ENCODE measurements at places on chromosomes 4 and X.
A peak's percentile ranks its signal among the peaks of the same experiment; 100 is the strongest.

GRCh38 chr4:102535398-102536082 is 34.4 kb downstream of the NFKB1 start:
- no peak for DNase-seq

DNA sequence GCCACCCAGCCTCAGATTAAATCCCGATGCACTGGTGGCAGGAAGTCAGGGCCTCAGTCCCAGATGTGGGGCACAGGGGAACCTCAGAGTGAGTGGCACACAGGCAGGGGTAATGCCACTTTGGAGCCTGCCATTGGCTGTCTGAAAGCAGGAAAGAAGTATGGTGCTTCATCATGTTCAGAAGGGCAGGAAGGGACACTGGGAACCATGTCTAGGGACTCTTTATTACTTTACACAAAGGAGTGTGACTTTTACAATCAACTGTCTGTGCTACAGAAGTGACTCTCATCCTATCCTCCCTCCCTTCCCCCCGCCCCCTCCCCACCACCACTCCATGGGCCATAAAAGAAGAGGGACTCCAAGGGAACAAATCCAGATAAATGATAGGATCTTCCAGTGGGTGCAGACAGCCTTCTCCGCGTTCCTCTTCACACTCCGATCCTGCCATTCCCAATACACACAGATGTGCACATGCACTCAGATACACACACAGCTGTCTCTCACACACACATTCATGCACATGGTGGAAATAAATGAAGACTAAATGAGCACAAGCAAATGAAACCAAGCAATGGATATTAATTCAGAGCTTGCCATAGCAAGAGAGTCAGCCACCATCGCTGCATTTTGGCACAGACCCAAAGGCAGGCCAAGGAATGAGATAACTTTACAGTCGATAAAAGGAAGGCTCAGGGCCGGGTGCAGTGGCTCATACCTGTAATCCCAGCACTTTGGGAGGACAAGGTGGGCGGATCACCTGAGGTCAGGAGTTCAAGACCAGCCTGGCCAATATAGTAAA is 2.5 kb upstream of the TMEM154 start:
- no peak for DNase-seq

DNA sequence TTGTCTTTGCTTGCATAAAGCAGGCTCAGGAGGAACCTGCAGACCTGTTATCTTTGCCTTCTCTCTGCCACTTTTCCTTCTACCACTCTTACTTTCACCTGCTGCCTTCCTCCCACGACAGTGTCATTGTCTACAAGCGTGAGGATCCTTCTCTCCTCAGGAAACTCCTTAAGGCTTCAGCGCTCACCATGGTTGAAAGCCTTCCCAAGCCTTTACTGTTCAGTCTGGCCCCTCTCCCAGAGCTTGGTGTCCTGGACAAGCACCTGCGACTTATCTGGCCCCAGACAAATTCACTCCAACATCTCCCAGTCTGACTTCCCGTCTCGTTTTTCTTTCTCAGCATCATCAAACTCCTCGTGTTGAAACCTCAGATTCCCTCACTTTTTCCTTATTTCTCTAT is 31.0 kb downstream of the CC2D2A start:
- DNase-seq: no peak

GRCh38 chrX:41596596-41596995 is 92.2 kb upstream of the GPR34 start:
- no peak for DNase-seq

- DNase-seq: no peak
These were observed 25.0 kb downstream of the COQ2 start for GRCh38 chr4:83259586-83259985.

GRCh38 chr4:169256101-169256612 is 14.6 kb downstream of the SH3RF1 start:
- no peak for DNase-seq

DNA sequence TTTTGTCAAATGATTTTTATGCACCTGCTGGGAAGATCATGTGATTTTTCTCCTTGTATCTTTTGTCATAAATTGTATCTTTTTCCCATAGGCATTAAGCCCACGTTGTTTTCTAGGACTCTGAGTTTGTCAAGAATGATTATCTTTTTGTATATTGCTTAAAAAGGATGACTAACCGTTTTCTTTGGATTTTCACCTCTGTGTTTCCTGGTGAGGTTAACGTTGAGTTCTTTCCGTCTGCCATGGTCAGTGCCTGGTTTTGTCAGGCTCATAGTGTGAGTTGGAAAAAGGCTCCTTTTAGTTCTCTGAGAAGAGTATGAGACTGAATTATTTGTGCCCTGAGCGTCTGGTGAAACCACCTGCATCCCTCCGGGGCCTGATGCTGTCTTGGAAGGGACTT is 21.9 kb downstream of the PCGF3 start:
- no peak for DNase-seq

GRCh38 chr4:94463771-94464170 is 12.0 kb downstream of the PDLIM5 start:
- DNase-seq: no peak

DNA sequence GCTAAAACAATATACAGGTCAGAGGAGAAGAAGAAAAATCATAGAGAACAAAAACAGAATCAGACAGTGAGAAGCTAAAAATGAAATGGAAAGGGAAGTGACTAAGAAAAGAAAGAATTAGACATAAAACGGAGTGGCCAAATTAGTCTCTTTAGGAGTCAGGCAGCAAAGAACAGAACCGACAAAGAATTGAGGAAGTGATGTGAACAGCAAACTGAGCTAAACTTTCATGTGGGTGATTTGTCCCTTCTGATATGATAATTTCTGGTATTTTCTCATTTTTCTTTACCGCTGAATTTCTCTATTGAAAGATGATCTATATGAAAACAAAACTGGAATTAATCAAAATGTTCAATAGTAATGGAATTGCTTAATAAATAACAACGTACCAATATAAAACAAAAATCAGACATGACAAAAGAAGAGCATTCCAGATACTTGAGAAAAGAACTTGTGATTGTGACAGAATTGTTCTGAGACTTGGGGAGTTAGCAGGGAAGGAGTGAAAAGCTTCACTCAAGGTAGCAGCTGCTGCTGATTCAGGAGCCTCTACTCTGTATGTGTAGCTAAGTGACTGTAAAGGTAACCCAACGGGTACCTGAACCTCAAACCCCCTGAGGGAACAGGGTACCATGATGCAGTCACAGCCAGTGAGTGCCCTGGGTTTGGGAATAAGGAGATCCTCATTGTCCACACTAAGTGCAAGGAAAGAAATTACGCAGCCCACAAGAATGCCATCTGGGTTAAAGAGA is 8.8 kb downstream of the TAPT1 start:
- no peak for DNase-seq

- no peak for DNase-seq
These were observed 5.5 kb upstream of the HSPA4L start for GRCh38 chr4:127776620-127777019.

DNA sequence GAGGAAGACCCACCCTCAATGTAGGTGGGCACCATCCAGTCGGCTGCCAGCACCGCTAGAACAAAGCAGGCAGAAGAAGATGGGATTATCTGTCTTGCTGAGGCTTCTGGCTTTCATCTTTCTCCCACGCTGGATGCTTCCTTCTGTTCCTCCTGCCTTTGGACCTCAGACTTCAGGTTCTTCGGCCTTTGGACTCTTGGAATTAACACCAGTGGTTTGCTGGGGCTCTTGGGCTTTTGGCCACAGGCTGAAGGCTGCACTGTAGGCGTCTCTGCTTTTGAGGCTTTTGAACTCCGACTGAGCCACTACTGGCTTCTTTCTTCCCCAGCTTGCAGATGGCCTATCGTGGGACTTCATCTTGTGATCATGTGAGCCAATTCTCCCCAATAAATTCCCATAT is 55.1 kb downstream of the PDLIM5 start:
- DNase-seq: no peak

GRCh38 chr4:147528054-147528453 is 47.2 kb downstream of the EDNRA start:
- DNase-seq: no peak

GRCh38 chrX:10079231-10079630 is 77.5 kb upstream of the CLCN4 start:
- DNase-seq: no peak

DNA sequence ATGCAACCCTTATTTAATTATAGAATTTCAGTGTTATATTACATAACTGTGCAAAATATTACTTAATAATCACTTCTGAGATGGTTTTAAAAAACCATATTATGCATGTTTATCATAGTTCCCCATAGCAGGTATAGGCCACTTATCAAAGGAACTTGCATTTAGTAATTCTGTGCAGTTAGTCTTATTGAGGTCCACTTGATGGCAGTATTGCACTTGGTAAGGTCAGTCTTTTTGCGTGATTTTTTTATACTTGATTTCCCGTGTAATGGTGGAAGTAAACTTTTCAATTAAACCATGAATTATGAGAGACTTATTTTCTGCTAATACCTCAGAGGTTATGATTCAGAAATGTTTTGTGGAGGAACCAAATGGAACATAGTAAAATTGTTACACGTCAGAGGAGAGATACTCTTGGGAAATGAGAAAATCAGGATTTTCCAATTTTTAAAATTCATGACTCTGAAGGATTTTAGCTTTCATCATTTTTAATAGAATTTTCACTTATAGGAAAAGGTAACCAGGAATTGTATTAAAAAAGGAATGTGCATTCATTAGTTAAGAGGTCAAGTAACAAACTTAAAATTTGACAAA is 230.0 kb downstream of the CCSER1 start:
- no peak for DNase-seq

DNA sequence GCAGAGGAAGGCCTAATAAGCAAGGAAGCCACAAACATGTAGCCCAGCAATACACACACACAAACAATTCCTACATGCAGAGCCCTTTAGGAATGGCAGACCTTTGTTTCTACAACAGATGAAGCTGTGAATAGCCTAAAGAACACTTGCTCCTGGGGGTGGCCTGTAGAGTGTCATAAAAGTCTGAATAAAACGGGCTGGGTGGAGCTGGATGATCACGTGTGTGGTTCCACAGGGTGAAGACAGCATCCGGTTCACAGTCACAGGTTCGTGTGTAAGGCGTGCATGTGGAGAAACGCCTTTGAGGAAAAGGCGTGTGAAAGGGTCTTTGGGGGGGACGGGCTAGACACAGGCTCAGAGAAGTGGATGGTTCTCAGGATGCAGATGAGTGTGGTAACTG is 156.1 kb downstream of the AFAP1 start:
- DNase-seq: no peak

- DNase-seq: no peak
These were observed 5.8 kb downstream of the HMGB2 start for GRCh38 chr4:173328236-173328901.

DNA sequence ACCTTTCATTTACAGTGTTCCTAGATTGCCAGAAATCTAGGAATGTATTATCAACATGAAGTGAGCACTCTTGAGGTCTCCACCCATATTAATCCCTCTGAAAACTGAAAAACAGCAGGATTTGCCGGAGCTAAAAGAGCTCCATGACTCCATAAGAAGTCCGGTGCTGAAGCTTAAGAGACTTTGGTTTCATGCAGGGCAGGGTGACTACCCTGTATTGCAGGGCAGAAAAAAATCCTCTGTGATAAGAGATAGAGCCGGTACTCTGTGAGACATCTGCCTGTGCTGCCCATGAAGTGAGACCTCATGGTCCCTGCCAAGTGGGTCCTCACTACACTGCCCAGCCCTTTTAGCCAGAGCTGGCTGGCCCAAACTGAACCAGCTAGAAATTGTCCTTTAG is 127.2 kb upstream of the NPY2R start:
- DNase-seq: no peak

GRCh38 chr4:120881351-120881750 is 41.2 kb downstream of the PRDM5 start:
- DNase-seq: no peak

GRCh38 chr4:53541577-53542206 is 49.6 kb downstream of the LNX1 start:
- DNase-seq: no peak

GRCh38 chrX:50736656-50737055 is 77.3 kb downstream of the SHROOM4 start:
- no peak for DNase-seq

DNA sequence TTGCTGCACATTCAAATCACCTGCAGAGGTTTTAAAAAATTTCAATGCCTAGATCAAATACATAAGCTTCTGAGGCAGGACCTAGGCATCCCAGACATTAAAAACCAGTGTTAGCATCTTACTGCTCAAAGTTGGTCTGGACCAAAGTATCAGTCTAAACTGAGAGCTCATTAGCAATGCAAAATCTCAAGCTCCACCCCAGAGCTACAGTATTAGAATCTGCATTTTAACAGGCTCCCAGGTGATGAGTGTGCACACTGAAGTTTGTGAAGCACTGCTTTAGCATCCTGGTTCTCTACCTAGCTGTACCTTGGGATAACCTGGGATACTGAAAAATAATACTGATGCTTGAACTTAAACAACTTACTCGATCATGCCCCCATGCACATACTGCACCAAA is 96.0 kb downstream of the PRRG1 start:
- no peak for DNase-seq

DNA sequence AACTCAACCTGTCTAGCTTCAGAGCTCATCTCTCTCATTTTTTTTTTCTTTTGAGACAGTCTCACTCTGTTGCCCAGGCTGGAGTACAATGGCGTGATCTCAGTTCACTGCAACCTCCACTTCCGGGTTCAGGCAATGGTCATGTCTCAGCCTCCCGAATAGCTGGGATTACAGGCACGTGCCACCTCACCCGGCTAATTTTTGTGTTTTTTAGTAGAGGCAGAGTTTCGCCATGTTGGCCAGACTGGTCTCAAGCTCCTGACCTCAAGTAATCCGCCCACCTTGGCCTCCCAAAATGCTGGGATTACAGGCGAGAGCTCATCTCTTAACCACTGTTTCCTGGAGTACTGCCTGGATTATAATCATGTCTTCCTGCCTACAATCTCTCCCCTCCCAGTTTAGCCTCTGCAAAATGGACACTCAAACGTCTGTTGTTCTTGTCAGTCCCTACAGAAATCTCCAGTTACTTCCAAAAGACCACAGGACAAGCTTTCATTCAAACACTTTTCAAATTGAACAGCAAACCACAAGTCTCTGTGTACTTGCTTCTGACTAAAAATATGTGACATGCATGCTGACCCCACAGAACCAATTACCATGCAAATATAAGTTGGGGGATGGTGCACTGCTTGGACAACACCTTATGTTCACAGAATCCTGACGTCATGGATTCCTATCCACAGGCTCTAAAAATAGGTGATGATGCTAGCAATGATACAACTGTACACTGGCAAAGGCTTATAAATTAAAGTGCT is 137.2 kb downstream of the SH3KBP1 start:
- peak; percentile 12 for DNase-seq

Measured in SHP77 (cell line).